Activated CD4-positive, alpha-beta T cell treated with anti-CD3 and anti-CD28 coated beads for 24 hours (primary cell): ENCODE measurements at places on chromosomes 11 and 22.

DNA sequence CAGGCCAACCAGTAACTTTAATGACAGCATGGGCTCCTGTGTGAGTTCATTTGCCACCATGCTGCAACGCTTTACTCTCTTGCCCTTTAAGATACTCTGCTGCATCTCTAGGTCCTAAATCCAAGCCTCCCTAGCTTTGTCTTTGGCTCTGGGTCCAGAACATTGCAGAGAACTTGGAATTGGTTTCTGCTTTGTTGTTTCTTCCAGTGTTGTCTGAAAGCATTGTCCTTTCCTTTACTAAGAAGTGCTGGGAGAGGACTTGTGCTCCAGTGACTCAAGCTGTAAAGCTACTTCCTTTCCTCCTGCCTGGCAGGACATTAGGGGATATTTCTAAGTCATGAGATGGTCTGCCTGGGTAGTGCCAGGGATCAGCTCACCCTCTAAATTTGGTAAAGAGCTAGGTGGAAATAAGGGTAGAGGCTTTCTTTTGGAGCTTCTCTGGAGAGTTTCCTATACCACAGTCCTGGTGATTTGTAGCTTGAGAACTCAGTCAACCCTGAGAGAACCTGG is 202.5 kb upstream of the CADM1 start:
- DNase-seq, result no peak

- no peak for DNase-seq
Observed at GRCh38 chr11:3815845-3816244, 7.5 kb downstream of the PGAP2 start.

DNA sequence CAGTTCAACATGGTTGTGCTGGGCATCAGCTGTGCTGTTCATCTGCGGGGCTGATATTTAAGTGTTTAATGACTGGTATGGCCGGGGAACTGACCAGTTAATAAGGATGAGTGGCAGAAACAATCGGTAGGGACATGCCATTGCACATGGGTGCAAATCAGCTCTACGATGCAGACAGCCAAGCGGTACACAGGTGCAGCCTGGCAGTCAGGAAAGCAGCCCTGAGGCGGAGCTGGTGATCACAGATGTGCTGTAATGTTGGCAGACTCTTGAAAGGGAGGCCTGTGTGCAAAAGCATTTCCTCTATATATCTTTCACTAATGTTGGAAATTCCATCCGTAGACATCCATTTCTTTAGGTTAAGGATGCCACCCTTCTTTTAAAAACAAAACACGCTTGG is 1.1 kb downstream of the MMP20 start:
- DNase-seq, result no peak

GRCh38 chr11:7428196-7428595 is 57.1 kb upstream of the OLFML1 start:
- DNase-seq, result no peak

DNA sequence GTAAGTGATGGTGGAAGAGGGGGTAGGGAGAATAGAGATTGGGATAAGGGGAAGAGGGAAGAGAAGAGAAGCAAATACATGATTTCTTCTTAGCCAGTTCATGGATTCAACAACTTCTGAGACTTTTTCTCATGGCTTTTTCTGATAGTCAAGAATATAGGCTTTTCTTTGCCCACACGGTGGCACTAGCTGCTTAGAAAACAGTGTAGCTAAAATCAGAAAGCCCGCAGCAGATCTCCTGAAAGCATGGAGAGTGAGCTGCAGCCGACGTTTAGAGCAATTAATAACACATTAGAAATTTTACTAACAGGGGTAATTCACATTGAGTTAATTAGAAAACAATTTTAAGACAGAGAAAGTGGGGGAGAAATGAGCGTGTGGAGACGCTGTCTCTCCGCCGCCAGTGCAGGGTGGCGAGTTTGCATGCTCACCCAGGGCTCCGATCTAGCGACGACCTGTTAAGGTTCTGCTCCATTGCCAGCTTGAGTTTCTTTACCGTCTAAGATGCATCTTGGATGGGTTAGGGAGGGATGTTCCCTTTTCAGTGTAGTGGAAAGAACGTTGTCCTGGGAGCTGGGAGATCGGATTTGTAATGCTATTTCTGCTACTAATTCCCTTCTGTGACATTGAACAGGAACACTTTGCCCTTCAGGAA is 3.3 kb upstream of the RAG1 start:
- DNase-seq, result peak; percentile 5

GRCh38 chr11:57729479-57729878 is 11.8 kb upstream of the SELENOH start:
- DNase-seq, result no peak

DNA sequence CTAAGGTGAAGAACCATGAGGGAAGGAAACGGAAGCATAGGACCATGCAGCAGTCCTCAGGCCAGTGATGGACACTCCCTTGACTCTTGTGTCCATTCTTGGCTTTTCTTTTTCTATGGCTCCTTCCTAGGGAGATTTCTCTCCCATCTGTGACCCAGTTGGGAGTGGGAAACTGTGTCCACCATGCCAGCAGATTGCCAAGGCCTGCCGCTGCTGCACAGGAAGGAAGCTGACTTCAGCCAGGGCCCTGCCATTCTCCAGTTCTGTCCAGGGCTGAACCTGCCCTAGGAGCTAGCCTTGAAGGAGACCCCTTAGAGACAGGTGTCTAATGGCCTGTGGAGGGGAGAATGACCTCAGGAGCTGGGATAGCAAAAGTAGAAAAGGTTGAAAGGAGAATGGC is 17.4 kb downstream of the SSH3 start:
- DNase-seq, result no peak

- DNase-seq, result no peak
Observed at GRCh38 chr11:77883775-77884174, 62.8 kb downstream of the AAMDC start.

DNA sequence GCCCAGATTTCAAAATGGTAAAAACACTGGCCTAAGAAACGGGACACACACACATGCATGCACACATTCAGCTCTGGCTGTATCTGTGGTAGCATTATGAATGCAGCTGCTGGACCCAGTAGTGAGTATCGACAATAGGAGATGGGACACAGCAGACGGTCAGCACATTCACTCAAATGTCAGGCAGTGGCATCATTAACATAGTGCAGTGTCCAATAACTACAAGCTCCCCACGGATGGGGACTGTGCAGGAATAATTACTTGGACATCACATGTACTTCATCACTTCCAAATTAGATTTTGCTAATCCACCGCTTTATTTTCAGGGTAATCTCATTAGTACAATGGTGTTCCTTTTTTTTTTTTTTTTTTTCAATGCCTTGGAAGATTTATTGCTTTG is 109.5 kb downstream of the FANCF start:
- no peak for DNase-seq

DNA sequence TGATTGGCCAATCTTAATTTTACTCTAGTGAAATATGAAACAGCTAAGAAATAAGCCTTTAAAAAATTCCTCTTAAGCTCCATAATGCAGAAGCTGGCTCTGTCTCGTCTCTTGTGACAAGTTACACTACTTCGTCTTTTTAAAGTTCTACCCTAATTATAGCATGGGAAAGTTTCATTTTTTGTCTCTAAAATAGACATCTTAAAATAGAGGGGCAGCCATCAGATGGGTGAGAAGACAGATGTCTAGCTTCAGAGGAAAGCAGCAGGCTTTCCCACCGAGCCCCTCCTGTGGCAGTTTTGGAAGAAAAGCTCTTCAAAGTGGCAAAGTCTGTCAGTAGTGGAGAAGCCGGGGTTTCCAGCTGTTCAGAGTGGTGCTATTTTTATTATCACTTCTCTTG is 39.5 kb downstream of the XRRA1 start:
- DNase-seq, result no peak

GRCh38 chr22:20437613-20438426 is at the start of gene SCARF2:
SCARF2 (minus strand) TSS chr22:20437825; CDS start chr22:20437754, 71 bp downstream.
- no peak for DNase-seq

- DNase-seq, result no peak
Observed at GRCh38 chr11:126360049-126360446, 4.6 kb downstream of the ST3GAL4 start.

GRCh38 chr22:43110444-43110926 is at the start of gene BIK:
BIK (plus strand) TSS chr22:43110750; CDS start chr22:43124023, 13,273 bp downstream.
- DNase-seq, result peak; percentile 8

GRCh38 chr11:1672613-1673350 is 24.2 kb upstream of the KRTAP5-6 start:
- no peak for DNase-seq

DNA sequence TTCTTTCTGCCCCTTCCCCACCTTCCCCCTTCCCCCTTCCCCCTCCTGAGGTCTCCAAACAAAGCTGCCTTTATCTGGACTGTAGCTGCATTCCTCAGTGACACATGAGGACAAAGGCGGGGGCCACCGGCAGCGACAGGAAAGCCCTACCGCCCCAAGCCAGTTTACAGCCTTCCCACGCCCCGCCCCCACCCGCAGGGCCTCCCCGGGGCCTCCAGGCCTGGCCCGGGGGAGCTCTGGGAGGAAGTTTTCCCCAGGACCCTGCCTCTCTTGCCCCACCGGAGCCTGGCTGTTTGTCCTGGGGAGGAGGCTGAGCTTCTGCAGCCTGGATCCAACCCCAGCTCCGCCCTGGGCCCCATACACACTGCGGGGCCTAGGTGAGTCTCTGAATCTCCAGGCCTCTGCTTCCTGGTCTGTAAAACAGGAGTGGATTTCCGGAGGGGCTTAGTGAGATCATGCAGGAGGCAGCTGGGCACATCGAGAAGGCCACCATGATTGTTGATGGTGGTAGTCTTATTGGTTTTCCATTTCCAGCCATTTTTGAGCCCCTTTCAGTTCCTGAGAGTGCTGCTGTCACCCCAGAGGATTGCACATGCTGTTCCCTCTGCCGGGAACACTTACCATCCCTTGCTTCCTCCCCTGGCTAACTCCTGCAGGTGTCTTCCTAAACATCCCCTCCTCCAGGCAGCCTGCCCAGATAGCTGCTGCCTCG is 130.7 kb downstream of the MN1 start:
- DNase-seq, result no peak

DNA sequence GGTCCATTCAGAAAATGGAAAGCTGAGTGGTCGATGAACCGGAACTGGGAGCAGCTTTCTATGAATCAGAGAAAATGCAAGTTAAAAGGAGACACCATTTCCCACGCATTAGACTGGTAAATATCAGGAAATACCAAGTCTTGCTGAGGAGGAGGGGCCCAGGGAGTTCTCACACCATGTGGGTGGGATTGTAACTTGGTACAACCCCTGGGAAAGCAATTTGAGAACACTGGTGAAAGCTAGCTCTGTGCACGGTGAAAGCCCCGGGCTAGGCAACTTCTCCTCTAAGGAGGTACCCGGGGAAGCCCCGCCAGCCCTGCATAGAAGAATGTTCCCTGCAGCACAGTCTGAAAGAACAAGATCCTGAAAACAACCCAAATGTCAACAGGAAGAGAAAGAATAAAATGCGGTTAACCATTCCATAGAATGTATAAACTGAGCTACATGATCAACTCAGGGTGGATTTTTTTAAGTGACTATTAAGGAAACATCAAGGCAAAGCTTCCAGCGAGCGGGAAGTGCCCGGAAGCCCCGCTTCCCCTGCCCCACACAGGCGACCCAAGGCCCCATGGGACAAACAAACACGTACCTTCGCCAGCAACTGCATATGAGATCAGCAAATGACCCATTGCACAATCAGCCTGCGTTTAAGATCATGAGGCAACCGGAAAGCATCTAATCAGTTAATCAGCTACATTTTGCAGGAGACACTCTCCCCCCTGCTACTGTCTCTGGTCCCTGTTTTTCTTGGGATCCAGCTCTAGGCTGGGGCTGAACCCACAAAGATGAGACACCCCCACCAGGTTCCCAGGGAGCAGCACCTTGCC is 11.3 kb downstream of the SHANK2 start:
- DNase-seq, result no peak

- DNase-seq, result no peak
Observed at GRCh38 chr11:17603056-17603825, 56.2 kb downstream of the OTOG start.

DNA sequence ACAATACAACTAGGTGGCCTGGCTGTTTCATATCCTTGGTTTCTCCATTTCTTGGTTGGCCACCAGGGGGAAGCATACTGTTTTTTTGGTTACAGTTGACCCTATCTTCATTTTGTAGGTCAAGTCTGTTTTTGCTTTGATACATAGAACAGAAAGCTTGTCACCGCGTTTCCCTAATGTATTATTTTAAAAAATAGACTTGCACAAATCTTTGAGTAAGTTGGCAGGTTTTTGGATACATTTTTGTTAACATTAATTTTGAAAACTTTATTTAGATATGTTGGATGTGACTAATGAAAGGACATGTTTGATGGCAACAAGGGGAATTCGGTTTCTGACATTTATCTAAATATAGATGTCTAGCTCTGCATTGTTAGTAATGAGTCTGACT is 3.0 kb downstream of the NCR3LG1 start:
- peak; percentile 35 for DNase-seq

- DNase-seq, result no peak
Observed at GRCh38 chr11:1310772-1311468, 1.5 kb upstream of the TOLLIP start.

DNA sequence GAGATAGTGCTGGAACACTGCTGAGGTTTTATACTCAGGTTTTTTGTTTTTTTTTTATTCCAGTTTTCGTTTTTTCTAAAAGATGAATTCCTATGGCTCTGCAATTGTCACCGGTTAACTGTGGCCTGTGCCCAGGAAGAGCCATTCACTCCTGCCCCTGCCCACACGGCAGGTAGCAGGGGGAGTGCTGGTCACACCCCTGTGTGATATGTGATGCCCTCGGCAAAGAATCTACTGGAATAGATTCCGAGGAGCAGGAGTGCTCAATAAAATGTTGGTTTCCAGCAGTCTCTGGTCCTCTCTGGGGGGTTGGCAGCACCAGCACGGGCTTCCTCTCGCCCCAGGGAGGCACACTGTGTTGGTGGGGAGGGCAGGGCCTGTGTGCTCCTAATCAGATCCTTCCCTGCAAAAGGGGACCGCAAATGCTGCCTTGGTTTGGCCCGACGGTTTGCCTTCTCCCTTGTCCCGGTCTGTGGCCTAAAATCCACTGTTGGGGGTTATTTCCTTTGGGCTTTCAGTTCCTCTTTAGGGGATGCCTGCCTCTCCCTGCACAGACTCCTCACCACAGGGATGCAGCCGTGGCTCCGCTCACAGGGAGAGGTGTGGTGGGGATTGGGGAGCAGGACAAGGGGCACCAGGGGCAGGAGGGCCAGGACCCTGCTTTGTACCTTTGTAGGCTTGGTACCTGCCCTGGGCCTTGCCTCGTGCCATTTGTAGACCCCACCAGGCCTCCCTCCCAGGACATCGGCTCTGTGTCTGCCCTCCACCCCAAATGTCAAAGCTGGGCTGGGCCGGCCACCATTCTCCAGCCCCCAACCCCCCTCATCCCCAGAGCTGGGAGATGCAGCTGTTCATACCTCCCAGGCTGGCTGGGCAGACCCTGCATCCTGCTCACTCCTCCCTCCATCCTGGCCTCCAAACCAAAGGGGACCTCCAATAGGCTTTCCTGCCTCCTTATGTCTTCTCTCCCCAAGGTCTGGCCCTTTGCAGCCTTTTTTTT is 13.5 kb downstream of the MCAT start:
- DNase-seq, result no peak
